ENCODE measurements at places on chromosomes 5 and 9.

DNA sequence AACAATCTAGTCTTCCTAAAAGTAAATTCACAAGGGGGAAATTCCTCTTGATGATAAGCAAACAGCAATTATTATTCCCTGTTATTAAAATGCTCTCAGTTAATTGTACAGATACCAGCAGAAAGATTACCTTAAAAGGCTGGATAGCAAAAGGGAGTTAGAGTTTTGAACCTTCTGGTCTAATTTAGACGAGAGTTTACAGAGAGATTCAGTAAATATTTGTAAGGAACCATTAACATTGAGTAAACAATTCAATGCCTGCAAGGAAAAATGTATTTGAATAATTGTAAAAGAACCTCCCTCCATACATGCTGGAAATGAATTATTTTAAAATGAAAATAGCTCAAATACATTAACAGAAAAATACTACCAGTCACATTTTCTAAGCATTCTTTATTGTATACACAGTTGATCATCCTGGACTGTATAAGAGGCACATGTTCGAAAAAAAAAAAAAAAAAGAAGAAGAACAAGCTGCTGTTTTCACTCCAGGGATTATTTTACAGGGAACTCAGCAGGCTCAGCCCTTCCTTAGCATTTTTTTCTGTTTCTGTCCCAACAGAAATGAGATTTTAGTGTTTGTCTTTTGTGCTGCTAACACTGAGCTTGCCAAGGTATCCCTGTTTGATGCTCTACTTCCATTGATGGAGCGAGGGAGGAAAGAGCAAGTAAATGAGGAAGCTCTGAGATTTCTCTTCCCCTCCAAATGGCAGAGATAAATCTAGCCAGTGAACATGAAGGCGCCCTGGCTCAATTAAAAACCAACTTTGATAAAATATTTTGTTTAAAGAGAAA is 141.1 kb downstream of the ENC1 start:
- DNase-seq = peak; percentile 68

- DNase-seq = no peak
Measured at GRCh38 chr5:150112201-150113046, 26.1 kb upstream of the CSF1R start.

- no peak for DNase-seq
Measured at GRCh38 chr9:91059713-91060112, 258.1 kb downstream of the SYK start.

DNA sequence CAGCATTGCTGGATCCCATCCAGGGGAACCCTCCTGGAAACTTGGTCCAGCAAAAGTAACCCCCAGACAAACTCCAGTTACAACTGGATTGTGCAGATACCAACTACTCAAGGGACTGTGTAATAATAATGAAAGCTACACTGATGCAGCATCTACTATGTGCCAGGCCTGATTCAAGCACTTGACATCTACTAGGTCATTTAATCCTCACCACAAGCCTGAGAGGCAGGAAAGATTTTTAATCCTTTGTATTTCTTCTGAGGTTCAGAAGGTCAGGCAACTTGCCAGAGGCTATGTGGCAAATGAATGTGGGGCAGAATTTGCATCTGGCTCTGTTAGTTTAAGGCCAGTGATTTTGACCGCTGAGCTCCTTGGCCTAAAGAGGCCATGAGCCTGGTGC is 29.5 kb upstream of the FOXI1 start:
- no peak for DNase-seq

DNA sequence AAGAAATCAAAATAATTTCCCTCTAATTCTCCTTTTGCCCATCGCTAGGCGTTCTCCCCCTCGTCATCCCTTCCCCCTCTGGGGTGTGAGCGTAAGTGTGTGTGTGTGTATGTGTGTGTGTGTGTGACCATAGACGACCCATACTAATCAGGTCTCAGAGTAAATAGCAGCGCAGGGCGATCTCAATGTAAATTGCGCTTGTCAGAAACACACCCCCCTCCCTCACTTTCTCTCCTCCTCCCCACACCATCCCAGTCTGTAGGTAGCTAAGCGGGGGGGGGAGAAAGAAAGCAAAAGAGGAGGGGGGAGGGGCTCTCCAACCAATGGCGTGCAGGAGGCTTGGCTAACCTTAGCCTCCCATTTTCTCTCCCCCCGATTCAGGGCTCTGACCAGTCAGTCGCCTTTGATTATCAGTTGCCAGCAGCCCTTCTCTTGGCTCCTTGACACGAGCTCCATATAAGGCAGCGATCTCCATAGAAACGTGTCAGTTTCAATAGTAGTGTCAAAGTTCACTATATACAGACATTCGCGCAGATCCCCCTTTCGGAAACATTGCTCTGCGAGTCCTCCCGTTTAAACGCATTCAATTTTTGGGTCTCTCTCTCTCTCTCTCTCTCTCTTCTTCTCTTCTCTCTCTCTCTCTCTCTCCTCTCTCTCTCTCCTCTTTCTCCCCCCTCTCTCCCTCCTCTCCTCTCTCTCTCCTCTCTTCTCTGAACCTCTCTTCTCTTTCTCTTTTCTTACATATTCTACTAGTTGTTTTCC is at the start of gene NR2F1:
NR2F1 (plus strand) TSS at position 546 of the 762 bp plus-strand sequence. CDS start 1,802 bp downstream, outside the sequence.
- DNase-seq = peak; percentile 99

GRCh38 chr9:68546596-68547390 is 6.1 kb upstream of the TMEM252 start:
- peak; percentile 49 for DNase-seq

DNA sequence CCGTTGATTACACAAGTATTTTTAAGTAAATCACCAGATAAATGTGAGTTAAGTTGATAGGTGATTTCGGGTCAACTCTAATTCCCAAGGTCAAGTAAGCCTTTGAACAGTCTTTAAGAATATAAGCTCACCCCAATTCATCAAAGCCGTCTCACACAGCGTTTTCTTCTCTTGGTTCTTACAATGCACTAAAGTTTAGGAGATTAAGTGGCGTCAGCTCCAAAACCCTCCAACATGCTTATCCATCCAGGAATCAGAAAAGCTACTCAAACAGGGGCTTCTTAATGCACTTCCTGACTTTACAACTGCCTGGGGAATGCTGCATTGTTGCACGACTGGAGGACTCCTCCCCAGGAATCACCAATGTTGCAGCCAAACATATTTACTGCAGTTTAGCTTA is 206.2 kb upstream of the EFNA5 start:
- DNase-seq = no peak

- peak; percentile 66 for DNase-seq
Measured at GRCh38 chr9:104780796-104781395, 17.0 kb downstream of the NIPSNAP3B start.

DNA sequence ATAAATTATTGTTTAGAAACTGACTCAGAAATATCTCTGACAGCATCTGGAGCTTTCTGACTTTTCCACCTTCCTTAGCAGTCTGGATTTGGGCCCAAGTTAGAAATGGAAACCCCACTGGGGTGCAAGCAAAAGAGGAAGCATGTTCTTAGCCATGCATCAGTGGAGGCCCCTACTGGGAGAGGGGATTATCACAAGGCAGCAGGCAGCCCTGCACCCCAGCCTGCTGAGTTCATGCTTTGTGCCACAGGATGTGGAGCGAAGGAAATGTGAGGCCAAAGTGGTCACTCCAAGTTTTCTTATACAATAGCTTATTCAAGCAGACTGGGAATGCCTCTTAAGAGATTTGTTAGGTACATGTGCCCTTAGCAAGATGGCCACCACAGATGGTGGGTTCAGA is 146.5 kb upstream of the TLX3 start:
- DNase-seq = peak; percentile 20
